Stimulated activated naive CD8-positive, alpha-beta T cell treated with anti-CD3 and anti-CD28 coated beads, Interleukin-15, Interleukin-2, amounts not matched to agents 100 U/mL and 50 U/mL, for 24 hours (primary cell): ENCODE measurements at places on chromosomes 1 and 21.

- DNase-seq, result no peak
Observed at GRCh38 chr21:41112740-41113692, 54.9 kb upstream of the BACE2 start.

DNA sequence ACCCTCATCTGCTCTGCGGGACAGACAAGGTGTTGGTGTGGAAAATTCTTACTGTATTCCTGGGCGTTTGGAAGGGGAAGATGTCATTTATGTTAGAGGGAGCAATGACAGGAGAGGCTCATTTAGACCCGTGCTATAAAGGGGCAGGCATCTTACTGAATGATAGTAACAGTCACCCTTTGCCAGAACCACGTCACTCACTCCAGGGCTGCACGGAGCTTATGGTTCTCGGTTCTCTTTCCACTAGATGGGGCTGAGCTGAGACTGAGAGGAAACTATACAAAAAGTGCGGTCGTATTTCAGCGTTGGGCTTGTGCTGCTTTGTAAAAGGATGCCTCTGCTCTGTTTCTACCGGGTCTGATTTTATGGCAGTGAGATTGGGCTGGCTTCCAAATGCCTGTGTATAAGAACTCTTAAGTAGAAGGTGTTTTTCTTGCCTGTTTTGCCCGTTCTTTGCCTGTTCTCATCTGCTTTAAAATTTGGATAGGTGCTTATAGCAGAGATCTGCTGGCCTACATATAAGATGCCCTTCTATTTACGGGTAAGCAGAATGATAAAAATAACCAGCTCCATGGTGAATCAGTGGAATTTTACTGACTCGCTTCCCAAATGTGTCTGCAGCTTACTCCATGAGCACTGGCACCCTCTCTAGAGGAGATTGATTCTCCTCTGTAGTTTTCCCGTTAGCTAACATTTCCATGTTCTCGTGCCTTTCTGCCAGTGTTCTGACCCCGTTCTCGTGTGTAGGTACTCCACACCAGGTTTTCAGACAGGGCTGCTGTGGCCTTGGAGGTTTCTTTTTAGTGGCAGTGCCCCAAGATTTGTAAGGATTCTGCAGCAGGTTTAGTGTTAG, 55.9 kb downstream of the MRPS6 start:
- DNase-seq, result peak; percentile 66

- DNase-seq, result no peak
Observed at GRCh38 chr1:212077028-212077427, 41.5 kb downstream of the DTL start.

- no peak for DNase-seq
Observed at GRCh38 chr1:230913496-230913895, 45.2 kb upstream of the C1orf198 start.

- no peak for DNase-seq
Observed at GRCh38 chr1:46601257-46602007, 2.6 kb downstream of the MKNK1 start.

GRCh38 chr1:171257607-171258076, 9.3 kb downstream of the FMO1 start:
- DNase-seq, result no peak

GRCh38 chr1:70847013-70847412, 200.6 kb downstream of the PTGER3 start:
- no peak for DNase-seq

GRCh38 chr1:167713330-167714081, 8.3 kb upstream of the MPZL1 start:
- peak; percentile 36 for DNase-seq

DNA sequence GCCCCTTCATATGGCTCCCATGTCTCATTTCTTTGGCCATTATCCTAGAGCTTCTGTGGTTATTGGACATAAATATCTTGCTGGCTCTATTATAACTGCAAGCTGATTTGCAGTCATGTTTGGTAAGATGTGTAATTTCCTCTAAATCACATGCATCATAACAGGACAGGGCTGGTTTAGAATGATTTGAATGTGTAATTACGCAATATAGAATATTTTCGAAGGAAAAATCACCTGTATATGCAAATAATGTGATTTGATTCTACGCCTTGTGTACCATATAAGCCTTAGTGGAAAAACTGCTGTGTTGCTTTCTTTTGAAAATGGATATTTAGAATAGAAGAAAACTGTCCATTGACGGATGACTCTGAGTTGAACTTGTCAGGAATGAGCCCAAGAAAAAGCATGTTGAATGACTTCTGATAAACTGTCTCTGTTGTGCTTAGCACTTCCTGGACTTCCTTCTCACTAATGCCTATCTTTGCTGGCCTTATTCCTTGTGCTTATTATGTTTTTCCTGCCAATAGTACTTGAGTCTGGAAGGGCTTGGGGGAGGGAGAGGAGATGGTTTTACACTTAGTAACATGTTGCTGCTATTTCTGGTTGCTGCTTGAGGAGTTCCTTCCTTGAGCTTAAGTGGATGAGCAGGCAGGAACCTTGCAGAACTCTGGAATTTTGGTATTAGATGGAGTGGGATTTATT, 6.5 kb downstream of the CACHD1 start:
- no peak for DNase-seq

GRCh38 chr1:89708751-89709375, 75.9 kb downstream of the LRRC8C start:
- no peak for DNase-seq

GRCh38 chr1:201447903-201448871, 20.8 kb downstream of the PHLDA3 start:
- DNase-seq, result peak; percentile 78
